ENCODE measurements at places on chromosomes 12 and 14.

- DNase-seq: no peak
Measured at GRCh38 chr14:68979722-68980451, 785 bp upstream of the ACTN1 start.

- DNase-seq: no peak
Measured at GRCh38 chr14:81235096-81235495, 14.3 kb upstream of the GTF2A1 start.

- no peak for DNase-seq
Measured at GRCh38 chr14:80354860-80355581, 143.7 kb upstream of the DIO2 start.

DNA sequence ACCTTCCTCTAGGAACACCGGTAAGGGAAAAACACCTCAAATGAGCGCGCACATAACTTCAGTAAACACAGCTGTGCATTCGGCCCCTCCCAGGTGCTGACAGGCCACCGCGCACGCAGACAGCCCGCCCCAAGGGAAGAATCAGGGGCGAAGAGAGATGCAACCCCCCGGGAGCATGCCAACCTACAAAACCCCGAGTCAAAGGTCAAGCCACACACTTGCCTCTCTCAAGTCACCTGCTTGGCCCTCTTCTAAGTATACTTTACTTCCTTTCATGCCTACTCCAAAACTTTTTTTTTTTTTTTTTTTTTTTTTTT, 2.3 kb upstream of the CYP46A1 start:
- no peak for DNase-seq

- DNase-seq: no peak
Measured at GRCh38 chr12:67853204-67853603, 136.0 kb upstream of the IFNG-AS1 start.

DNA sequence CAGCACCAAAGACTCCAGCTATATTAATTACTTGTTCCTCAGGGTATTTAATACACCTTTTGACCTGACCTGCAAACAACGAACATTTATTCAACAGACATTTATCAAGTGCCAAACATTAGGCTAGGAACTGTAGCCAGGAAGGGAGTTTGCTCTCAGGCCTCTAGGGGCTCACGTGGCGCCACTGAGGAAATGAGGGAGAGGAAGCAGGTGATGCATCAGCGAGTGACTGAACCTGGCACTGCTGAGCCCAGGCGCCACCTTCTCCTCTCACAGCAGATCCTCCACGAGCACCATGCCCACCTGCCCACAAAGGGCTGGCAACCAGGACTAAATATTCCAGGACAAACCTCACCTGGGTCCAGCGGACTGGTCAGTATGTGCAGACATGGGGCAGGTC, 50.2 kb downstream of the SETD3 start:
- DNase-seq: no peak

DNA sequence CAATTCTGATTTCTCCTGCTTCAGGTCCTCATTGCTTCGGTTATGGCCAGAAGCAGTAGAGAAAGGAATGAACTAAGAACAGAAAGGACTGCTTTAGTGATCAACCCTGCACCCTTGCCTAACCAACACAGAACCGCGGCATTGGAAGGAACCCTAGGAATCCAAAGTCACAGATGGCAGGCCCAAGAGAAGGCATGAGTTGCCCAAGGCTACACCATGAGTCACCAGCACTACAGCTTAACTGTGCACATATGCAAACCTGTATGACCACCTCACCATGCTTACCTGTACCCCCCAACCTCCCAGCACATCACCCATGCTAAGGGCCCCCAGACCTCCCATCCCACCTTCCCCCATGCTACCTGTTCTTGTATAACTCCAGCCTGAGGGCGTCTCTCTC, 25.9 kb upstream of the BLTP3B start:
- no peak for DNase-seq

DNA sequence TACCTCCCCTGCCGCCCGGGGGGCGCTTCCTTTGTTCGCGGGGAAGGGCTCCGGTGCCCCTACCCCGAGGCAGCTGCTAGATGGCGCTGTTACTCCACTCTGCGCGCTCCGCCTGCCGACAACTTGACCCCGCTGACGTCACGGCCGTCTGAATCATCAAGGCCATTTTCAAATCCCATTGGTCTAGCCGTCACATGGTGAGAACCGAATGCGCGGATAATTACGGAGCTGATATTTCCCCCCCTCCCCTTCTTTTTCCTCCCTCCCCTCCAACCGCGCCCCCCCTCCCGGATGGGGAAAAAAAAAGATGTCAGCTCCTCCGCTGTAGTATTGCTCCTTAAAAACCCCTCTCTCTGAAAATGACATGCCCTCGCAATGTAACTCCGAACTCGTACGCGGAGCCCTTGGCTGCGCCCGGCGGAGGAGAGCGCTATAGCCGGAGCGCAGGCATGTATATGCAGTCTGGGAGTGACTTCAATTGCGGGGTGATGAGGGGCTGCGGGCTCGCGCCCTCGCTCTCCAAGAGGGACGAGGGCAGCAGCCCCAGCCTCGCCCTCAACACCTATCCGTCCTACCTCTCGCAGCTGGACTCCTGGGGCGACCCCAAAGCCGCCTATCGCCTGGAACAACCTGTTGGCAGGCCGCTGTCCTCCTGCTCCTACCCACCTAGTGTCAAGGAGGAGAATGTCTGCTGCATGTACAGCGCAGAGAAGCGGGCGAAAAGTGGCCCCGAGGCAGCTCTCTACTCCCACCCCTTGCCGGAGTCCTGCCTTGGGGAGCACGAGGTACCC, at the start of gene HOXC10:
TSS of gene HOXC10 (plus strand) at position 246 of the 791 bp plus-strand sequence. CDS start at position 360, 114 bp downstream.
- peak; percentile 97 for DNase-seq

DNA sequence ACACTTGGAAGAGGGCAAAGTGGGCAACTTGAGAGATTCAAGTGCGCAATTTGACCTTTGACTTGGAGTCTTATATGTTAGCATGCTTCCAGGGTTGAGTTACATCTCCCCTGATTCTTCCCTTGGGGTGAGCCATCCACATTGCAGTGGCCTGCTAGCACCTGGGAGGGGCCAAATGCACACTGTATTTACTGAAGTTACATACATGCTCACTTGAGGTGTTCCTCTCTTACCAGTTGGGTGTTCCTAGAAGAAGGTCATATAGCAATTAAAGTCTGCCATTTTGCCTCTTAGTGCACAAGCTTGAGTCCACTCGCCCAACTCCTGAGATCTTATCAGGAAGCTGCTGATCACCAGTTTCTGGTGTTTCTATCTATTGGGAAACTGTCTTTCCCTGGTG, 13.7 kb upstream of the SPTLC2 start:
- no peak for DNase-seq

DNA sequence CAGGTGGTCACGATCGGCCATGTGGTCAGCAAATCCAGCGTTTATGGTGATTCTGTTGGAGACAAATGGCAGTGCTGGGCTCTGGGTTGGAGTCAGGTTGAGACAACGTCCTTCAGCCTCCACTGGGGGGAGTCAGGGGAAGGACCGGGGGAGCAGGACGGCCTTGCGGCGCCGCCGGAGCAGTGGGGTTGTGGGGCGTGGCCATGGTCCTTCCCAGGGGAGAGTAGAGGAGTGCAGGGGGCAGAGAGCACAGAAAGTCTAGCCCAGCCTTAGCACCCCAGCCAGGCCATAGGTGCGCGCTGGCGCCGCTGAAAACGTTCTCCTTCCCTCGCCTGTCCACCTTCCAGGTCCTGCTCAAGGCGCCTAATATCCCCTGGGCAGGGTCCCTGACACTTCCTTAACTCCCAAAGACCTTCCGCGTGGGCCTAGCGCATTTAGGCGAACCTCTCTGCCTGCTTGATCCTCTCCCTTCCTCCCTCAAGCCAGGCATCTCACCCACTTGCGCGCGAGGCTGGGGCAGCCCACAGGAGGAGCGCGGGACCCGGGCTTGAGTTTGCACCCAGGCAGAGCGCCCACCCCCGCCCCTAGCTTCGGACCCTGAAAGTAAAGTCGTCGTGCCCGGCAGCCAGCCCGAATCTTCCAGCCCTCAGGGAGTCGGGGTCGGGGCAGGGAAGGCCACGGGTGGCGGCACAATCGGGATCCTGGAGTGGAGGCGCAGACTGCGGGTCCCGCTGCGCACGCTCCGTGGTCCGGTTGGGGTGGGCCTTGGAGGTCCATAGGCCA, 3.1 kb upstream of the KIF26A start:
- DNase-seq: no peak

DNA sequence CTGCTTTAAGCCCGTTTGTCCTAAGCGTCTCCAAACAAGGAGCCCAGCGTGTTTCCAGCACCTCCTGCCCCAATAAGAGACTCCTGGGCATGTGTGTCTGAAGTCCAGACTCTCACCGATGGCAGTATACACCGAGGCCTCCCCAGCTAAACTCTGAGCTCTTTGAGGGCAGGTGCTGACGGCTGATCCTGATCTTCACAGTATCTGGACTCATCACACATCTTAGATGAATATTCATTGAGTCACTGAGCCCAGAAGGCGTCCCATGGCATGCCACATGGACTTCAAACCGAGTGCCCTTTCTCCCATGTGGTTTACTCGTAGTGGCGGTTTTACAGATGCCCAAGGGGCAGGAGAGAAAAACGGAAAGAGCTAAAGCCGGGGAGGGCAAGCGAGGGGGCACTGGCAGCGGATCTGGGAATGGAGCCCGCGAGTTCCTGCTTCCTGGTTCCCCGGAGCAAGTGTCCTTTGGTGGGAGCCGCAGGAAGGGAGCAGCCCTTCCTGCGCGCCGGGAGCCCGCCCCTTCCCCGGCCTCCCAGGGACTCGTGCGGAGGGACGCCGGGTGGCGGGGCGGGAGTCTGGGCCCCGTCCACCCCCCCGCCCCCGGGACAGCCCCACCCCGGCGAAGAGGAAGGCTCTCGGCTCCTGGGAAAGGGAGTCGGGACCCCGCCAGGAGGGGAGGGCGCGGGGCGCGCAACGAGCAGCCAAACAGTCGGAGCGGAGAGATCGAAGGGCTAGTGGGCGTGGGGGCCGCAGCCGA, 585 bp upstream of the TEAD4 start:
- DNase-seq: no peak
